H54 (cell line): ENCODE measurements at places on chromosomes 4 and X.

DNA sequence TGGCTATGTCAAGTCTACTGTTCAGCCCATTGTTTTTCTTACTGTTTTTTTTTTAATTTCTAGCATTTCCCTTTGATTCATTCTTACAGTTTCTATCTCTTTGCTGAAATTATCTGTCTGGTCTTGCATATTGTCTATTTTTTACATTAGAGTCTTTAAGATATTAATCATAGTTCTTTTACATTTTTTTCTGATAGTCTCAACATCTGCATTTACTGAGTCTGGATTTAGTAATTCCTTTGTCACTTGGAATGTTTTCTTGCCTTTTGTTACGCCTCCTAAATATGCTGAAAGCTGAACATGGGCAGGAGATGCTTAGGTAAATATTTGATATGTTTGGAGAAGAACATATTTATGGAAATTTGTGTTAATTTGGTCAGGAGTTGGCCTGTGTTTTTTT lies 10.4 kb downstream of the JADE3 start:
- DNase-seq, result no peak

- peak; percentile 68 for DNase-seq
Observed at GRCh38 chr4:56757821-56758411, 63.6 kb downstream of the SPINK2 start.

- no peak for DNase-seq
Observed at GRCh38 chrX:96389281-96390047, 295.2 kb upstream of the DIAPH2 start.

GRCh38 chrX:20067709-20068561 lies 48.8 kb downstream of the MAP7D2 start:
- DNase-seq, result peak; percentile 22

- DNase-seq, result peak; percentile 1
Observed at GRCh38 chr4:149264093-149264733, 551.4 kb downstream of the IQCM start.

DNA sequence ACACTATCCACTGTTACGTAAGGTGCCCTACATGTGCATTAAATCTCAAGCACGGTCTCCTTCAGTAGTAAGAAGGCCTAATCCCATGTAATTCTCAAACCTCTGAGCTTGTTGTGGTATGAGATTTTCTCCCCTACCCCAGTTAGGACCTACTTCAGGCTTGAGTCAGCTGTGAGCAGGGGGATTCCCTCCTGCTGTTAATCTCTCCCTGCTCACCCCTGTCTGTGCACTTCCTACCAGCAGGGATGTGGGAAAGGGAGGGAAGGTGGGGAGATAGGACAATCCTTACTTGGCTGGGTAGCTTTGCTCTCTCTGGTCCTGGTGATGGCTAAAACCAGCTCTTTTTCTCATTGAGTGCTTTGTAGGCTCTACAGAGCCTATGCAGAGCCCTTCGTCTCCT lies 60.8 kb downstream of the PALLD start:
- no peak for DNase-seq

DNA sequence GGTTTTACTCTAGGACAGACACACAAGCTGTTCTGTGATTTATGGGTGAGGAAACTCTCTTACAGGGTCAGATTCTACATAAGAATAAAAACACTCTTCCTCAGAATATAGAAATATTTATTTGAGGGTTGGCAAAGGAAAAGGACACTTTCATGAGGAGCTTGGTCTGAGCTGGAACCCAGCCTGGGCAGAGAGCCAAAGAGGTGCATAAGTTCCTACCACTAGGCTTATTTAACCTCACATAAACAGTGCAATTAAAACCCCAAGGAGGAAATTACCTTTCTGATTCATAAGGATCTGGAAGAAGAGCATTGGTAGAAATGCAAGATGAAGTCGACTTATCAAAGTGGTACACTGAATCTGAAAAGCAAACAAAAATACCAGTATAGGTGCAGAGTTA lies 32.9 kb downstream of the SETD7 start:
- DNase-seq, result no peak

GRCh38 chr4:124202099-124202498 lies 510.4 kb downstream of the ANKRD50 start:
- DNase-seq, result no peak

- no peak for DNase-seq
Observed at GRCh38 chr4:127505203-127505602, 127.6 kb upstream of the INTU start.

- no peak for DNase-seq
Observed at GRCh38 chr4:121794505-121795188, 6.5 kb upstream of the EXOSC9 start.

DNA sequence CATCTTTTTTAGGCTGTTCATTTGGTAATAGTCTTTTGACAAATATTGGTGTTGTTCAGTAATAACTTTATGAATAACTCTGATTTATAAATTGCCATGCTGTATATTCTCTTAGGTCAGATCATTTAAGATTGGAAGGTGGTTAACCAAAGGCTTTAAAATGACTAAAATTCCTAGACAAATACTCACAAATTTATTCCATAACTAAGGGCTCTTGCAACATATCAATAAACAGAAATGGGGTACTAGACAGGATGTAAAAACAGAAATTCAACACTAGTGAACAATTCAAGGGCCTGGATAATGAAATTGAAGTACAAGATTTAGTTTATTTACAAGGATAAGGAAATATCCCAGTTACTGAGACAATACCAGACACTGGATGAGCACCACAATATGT lies 328.6 kb downstream of the PCDH19 start:
- DNase-seq, result no peak

- DNase-seq, result no peak
Observed at GRCh38 chrX:12505127-12505526, 286.1 kb upstream of the PRPS2 start.

DNA sequence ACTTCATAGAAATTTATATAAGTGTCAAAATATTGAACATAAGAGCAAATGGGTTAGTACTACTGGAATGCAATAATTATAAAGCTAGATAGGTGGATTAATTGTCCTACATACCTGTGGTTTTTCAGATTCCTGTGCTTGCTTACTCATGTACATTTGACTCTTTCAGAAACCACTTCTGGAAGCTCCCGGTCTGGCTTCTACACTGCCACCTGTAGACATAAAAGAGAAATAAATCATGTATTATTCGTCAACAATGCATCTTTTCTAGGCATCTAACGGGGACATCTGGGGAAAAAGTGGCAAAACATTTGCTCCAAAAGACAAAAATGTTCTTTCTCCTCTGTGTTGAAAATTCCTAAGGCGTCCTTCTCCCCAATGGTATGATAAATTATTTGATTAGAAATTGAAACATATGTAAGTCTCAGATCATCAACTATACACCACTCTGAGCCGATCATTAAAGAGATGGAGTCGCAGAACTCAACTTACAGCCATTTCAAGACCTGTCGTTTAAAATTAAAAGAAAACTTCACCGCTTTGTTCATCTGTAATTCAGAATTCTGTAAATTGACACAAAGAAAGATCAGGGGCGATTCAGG lies 648.7 kb upstream of the DIPK2B start:
- DNase-seq, result no peak

DNA sequence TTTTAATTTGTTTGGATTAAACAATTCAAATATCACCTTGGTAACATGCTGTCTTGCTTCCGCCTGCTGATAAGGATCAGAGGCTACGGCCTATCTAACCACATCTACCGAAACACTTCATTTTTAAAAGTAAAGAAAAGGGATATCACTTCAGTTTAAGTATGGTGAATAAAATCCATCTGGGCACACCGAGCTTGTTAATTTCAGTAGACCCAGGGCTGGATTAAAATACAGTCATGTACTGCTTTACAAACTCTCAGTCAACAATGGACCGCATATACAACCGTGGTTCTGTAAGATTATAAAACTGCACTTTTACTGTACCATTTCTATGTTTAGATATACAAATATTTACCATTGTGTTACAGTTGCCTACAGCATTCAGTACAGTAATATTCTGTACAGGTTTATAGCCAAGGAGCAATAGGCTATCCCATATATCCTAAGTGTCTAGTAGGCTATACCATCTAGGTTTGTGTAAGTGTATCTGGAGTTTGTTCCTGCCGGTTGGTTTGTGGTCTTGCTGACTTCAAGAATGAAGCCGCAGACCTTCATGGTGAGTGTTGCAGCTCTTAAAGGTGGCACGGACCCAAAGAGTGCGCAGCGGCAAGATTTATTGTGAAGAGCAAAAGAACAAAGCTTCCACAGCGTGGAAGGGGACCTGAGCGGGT lies 40.0 kb downstream of the SEPTIN11 start:
- no peak for DNase-seq

DNA sequence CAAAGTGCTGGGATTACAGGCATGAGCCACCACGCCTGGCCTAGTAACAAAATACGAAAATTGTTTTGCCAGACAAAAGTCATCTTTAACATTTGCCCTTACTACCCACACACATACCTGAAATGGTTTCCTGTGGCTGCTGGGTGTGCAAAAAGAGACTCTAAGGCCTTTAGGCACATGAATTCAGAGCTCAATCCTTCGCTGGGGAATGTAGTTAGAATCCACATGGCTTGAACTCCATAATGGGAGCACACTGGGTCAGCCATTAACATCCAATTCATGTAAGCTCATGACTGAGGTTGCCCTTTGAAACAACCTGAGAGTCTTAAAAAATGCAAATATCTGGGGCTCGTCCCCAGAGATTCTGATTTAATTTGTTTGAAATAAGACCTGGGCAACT lies 87.8 kb downstream of the HPGD start:
- DNase-seq, result no peak

- no peak for DNase-seq
Observed at GRCh38 chr4:185654311-185654710, 119.0 kb upstream of the PDLIM3 start.

- no peak for DNase-seq
Observed at GRCh38 chr4:177196615-177197014, 113.1 kb upstream of the NEIL3 start.

GRCh38 chr4:125331116-125331515 lies 16.4 kb downstream of the FAT4 start:
- DNase-seq, result no peak

DNA sequence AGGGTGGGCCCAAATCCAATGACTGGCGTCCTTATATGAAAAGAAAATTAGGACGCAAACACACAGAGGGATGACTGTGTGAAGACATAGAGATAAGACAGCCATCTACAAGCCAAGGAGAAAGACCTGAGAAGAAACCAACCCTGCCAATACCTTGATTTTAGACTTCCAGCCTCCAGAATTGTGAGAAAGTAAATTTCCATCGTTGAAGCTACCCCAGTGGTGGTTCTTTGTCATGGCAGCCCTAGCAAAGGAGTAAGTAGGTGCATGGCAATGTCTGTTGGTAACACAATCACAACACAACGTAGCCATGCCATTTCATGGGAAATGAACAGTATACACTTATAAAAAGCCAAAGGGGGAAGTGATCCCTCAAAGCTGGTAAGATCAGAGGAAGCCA lies 25.3 kb downstream of the SMIM20 start:
- DNase-seq, result no peak

DNA sequence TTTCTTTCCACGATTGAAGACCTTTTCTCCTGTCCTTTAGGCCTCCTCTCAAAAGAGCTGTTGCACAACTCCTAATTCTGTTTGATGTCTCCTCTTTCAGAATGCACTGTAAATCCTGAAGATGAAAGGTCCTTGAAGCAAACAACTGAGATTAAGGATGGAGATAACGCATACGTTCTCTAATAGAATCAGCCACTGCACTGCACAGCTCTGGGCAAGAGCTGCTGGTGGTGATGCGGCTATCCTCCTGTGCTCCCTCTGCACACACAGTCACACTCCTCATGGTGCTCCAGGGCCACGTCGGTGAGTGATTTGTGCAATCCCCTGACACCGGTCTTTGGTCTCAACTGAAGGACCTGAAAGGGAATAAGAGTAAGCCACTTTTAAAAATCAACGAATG lies 208.7 kb downstream of the PDGFC start:
- DNase-seq, result no peak

- no peak for DNase-seq
Observed at GRCh38 chr4:20995015-20995414, 294.8 kb downstream of the PACRGL start.

DNA sequence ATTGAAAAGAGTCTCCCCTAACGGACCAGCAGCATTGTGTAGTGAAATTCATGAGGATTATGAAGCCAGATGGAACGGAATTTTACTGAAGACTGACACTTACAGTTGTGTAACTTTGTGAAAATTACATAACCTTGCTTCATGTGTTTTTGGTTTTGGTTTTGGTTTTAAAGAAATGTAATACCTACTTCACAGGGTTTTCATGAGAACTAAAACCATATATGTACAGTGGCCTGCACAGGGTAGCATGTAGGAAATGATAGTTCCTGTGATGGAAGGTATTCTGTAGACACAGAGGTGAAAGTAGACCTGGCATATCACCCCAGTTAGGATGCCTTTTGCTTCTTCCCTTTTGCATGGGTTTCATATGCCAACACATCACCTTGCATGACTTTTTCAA lies 247.0 kb downstream of the BANK1 start:
- no peak for DNase-seq

DNA sequence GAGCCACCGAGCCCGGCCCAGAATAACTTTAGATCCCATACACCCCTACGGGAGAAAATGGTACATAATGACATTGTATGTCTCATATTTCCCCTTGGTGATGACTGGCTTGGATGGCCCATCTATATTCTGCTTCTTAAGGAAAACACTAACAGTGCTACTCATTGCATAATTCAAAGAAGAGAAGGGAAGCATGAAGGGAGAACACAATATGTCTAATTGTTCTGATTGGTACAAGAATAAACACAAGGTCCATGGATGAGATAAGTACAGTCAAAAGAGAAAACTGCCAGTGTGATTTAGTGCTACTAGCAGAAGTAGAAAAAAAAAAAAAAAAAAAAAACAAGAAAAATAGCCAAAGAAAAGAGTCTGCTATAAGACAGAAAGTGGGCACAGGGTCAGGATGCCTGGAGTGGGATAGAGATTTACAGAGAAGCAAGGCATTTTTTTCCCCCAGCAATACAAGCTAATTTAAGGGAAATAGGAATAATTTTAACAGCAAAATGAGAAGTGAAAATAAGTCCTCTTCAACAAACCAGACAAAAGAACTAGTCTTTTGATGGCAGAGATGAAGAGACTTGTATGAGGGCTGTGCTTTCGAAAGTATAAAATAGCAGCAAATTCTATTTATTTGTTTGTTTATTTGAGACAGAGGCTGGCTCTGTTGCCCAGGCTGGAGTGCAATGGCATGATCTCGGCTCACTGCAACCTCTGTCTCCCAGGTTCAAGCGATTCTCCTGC lies 96.5 kb upstream of the MAP3K15 start:
- no peak for DNase-seq

DNA sequence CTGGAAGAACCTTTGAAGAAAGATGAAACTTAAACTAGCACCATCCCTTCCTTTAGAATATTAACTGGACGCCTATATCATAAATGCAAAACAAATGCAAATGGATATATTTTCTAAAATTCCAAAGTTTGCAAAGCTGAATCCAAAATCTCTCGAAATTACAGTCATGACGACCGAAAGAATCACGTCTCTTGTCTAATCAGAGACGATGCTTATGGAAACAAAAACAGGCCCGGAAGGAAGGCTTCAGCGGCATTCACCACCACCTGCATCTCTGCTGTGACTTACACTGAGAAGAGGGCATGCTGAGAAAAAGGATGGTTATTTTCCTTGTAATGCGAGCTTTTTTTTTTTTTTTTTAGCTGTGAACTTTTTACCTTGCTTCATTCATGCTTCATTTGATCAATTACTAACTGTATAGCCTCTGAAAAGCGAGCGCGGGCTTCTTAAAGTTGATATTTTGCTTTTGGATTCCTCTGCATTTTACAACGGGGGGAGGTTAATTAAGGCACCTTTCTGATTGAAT lies 209.3 kb downstream of the SOWAHB start:
- DNase-seq, result no peak

- peak; percentile 4 for DNase-seq
Observed at GRCh38 chr4:74376888-74377483, 12.0 kb downstream of the EREG start.
